ENCODE measurements at places on chromosomes 2 and 18.

DNA sequence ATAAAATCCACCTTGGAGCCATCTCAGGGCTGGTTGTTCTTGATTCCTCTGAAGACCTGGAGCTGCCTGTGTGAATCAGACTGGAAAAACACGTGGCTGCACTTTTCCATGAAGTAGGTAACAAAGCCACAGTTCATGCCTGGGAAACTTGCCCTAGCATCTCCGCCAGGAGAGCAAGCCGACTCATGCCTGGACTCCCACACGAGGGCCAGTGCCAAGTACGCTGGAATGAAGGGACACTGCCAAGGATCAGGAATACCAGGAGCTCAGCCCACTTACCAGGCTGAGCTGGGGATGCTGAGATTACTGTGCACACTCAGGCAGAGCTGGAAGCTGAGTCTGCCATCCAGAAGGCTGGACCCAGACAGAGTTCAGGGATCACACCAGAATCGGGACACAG, 10.9 kb upstream of the FHL2 start:
- peak; percentile 99 for DNase-seq

DNA sequence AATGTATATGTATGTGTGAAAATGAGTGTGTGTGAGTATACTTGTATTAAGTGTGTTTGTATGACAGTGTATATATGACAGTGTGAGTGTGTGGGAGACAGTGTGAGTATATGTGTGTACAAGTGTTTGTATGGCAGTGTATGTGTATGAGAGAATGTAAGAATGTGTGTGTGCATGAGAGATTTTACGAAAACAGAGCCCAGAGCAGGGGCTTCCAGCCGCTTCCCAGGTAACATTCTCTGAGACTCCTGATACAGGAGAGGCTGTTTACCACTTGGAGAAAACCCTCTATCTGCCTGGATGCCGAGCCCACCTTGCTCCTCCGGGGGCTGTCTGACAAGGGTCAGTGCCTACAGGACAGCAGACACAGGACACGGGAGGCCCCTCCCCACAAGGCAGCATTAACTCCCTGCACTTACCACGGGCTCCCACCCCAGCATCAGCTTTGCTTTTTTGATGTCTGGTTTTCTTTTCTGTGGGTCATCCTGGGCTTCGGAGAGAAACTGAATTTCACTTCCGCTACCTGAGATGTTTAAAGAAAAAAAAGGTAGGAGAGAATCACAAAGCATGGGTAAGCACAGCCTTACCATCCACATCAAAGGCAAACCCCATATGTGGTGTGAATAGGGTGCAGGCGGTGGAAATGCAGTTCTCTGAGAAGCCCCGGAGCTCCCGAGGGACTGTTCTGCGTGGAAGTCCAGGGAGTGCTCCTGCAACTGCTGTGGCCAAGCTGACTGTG, 97.6 kb downstream of the UXS1 start:
- DNase-seq = no peak

DNA sequence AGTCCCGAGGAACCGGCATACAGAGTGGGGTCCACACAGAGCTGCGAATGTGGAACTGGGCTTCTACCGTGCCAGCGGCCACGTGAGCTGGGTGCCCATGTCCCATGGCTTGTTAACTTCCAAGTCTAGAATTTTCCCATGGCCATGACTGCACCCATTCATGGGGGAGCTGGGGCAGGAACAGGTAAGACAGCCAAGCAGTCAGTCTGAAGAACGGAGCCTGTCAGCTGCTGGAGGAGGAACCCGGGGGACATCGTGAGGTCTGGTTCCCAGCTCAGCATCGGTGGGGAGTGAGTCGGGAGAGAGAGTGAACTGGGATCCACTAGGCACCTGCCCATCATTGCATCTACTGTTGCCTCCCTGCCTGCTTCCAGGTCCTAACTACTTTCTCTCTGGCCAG, 86.9 kb downstream of the SH3RF3 start:
- DNase-seq = no peak

DNA sequence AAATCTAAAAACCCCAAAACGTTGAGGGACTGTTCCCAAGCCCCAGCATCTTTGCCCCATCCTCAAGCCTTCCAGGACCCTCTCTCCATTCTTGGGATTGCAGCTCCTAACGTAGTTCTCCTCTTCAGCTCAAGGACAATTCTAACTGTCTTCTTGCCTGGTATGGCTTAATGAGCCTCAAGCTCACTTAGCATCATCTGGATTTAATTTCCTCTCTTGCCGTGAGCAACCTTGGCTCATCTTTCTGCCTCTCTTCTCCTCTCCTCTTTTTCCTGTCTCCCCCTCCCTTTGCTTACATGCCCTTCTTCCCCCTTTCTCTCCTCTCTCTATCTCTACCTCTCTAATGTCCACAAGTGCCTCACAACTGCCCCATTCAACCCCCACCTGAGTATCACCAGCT, 44.2 kb downstream of the TACR1 start:
- no peak for DNase-seq

- peak; percentile 47 for DNase-seq
Observed at GRCh38 chr2:105114551-105114950, 76.7 kb downstream of the MRPS9 start.

- DNase-seq = peak; percentile 74
Observed at GRCh38 chr2:177165721-177166711, 46.6 kb upstream of the HNRNPA3 start.

DNA sequence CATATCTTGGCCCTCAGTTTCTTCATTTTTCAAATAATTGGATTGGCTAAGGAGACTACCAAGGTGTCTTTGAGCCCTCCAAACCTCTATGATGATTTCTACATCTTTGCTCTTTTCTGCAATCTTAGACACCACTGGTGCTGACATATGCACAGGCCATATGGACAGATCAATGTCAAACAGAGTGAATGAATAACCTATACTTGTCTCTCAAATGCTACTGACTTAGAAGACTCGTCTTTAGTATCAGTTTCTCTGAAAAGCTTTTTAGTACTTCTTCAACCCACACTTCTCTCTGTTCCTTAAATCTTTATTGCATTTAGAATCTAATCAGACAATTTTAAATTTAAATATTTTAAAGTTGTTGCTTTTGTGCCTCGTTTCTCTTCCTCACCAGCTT, 258.2 kb downstream of the LTBP1 start:
- no peak for DNase-seq

- no peak for DNase-seq
Observed at GRCh38 chr18:22485808-22486244, 68.1 kb upstream of the CTAGE1 start.

Measured in kidney glomerular epithelial cell (primary cell).